Activated CD8-positive, alpha-beta T cell treated with anti-CD3 and anti-CD28 coated beads for 36 hours (primary cell): ENCODE measurements at places on chromosomes 11 and 22. TPM values are rescaled to one million over a fixed set of nuclear protein-coding genes. Genes with fewer than 3 reads are reported as not detected.

Gene SHANK3
- total RNA-seq = 0.22 TPM

Gene PRRG4
- 0.34 TPM for total RNA-seq

DNA sequence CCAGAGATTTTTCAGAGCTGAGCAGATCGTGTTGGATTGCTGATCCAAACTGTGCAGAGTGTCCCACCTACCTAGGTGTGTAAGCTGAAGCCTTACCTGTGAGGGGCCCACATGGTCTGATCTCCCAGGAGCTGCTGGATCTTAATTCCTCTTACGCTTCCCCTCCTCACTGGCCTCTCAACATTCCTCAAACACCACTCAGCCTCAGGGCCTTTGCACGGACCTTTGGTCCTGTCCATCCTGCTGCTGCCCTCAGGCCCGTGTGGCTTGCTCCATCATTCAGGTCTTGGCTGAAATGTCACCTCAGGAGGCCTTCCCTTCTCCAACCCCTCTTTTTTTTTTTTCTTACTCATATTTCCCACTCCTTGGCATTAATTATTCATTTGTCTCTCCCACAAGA is 21.1 kb upstream of the RAB1B start:
- H3K27me3 ChIP-seq = no peaks in the 10 kb centered on the region
- no peak for DNase-seq
- no peak overlapping the region for H3K27ac ChIP-seq
- peaks cover 4% of the 10 kb centered on the region for H3K4me1 ChIP-seq
- peaks cover 3% of the 10 kb centered on the region for H3K36me3 ChIP-seq

- H3K36me3 ChIP-seq = no peaks in the 10 kb centered on the region
- no peak overlapping the region for H3K27ac ChIP-seq
- no peaks in the 10 kb centered on the region for H3K4me1 ChIP-seq
- DNase-seq = no peak
Measured at GRCh38 chr11:108527382-108527781, 29.2 kb upstream of the POGLUT3 start.

DNA sequence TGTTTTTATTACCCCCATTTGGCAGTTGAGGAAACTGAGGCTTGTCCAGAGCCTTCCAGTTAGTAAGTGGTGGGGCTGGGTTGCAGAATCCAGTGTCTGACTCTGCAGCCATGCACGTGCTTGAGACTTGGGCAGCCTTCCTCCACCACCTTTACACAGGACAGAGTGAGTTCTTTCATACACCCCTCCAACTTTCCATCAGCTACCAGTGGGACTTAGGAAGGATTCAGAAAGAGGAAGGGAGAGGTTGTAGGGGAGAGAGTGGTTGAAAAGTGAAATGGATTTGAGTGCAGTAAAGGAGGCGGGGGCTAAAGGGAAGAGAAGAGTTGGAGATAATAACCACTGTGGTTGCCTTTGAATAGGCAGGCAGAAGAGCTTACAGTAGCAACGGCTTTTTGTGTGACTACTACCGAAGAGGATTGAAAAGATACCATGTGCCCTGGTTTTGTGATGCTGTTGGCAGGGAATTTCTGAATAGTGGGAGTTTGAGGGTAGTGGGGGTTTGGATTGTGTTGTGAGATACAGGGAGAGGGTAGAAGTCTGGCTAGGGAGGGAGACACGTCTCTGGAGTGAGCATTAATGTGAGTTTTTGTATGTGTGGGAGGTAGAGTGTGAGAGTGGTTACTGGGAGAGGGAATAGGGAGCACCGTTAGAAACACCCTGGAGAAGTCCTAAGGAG is 1.7 kb downstream of the UVRAG start:
- H3K36me3 ChIP-seq = peaks cover 10% of the 10 kb centered on the region
- no peak overlapping the region for H3K27ac ChIP-seq
- no peaks in the 10 kb centered on the region for H3K27me3 ChIP-seq

- H3K27ac ChIP-seq = no peak overlapping the region
- no peaks in the 10 kb centered on the region for H3K36me3 ChIP-seq
- H3K4me1 ChIP-seq = no peaks in the 10 kb centered on the region
- no peak overlapping the region for H3K4me3 ChIP-seq
Measured at GRCh38 chr11:115469361-115469760, 34.9 kb downstream of the CADM1 start.
